Pons (tissue), 1 donor: ENCODE measurements at places on chromosomes 12 and 14.

DNA sequence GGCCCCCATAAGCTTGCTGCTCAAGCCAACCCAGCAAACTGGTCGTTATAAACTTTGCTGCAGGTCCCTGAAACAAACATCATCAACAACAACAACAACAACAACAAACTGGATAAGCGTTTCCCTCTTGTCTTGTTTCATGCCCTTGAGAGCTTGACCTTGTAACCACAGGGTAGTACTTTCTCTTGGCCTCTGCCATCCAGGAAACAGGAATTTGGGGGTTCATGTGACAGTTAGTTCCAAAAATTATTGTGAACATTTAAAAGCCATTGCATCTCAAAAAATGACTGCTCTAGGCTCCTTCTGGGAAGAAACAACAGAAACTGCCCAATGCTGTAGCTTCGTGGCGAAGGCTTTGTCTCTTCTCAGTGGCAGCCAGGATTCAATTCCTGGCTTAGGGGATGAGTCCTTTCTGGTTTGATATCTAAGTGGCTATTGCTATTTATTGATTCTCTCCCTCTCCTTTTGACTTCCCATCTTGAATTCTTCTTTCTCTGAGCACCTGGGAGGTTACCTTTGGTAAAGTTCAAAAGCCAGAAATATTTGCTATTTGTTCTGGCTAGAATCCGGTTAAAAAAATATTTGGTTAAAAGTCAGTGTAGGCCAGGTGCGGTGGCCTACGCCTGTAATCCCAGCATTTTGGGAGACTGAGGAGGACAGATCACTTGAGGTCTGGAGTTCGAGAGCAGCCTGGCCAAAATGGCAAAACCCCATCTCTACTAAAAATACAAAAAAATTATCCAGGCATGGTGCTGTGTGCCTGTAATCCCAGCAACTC is 52.0 kb upstream of the CPM start:
- no peak for DNase-seq

DNA sequence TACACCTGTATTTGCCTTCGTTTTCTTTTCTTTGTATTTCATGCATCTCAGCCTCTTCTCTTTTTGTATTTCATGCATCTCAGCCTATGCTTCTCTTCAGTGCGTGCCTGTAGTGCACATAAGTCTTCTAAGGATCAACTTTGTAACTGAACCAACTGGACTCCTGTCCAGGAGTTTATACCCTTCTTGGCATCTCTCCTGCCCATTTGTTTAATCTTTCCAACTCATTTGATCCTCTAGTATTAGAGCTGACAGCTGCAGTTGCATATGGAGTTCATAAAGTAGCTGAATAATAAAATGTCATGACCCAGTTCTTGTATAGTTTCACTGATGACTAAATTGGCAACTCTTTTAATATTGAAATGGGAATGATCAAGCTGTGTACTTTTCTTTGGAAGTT is 89.7 kb downstream of the FGD4 start:
- no peak for DNase-seq

- DNase-seq = no peak
These were observed 27.2 kb upstream of the MLXIP start for GRCh38 chr12:122051231-122051876.

GRCh38 chr12:68334132-68334531 is 2.0 kb upstream of the MDM1 start:
- DNase-seq = peak; percentile 48

- no peak for DNase-seq
These were observed 21.6 kb downstream of the DAD1 start for GRCh38 chr14:22567437-22567836.

DNA sequence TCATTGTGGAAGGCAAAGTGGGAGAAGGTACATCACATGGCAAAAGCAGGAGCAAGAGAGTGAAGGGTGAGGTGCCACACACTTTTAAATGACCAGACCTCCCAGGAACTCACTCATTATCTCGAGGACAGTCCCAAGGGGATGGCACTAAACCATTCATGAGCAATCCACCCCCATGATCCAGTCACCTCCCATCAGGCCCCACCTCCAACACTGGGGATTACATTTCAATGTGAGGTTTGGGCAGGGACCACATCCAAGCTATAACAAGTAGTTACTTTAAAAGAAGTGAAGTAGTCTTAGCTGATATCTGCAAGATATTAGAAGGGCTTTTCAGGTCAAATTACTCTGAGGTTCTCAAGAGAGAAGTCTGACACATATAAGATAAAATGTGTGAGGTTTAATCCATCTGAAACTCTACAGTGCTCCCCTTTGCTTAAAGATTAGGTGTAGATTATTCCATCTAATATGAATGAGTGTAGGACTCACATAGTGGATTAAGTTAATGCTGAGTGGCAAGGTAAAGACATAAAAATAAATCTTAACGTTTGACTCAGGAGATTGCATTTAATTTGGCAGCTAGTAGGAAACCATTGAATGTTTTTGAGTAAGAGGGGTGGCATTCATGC is 130.8 kb downstream of the TMX1 start:
- DNase-seq = no peak

- peak; percentile 60 for DNase-seq
These were observed 451.2 kb downstream of the EGLN3 start for GRCh38 chr14:33499687-33500086.

GRCh38 chr12:110335481-110336045 is 54.5 kb downstream of the ATP2A2 start:
- no peak for DNase-seq

GRCh38 chr14:32473464-32473855 is 144.4 kb downstream of the AKAP6 start:
- peak; percentile 57 for DNase-seq

DNA sequence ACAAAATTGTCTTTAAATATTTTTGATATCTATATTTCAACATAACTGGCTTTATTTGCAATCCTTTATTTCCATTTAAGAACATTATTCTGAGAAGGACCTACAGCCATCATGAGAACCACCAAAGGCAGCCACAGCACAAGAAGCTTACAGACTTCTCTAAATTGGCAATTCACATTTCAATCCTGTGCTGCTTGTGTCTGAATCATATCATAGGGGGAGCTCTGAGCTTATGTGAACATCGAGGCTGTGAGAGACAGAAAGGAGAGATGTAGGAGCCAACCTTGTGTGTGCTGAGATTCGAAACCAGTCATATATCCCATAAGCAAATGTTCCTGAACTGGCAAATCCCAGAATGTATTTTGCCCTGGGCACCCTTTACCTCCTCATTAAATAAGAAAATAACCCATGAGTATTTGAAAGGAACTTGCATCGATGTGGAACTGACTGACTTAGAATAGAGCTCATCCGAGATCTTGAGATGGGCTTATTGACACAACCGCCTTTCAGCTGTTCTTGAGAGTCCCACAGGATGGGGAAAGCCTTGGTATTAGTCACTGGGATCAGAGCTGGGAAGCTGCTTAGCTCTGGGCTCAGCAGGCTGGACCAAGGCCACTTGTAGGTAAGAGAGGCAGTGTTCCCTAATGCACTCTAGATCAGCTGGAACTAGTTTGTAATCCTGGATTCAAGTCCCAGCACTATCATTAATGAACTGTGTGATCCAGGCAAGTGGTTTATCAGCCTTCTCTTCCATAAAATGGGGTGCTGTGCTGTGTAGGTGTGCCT is 329.8 kb downstream of the CACNA1C start:
- DNase-seq = no peak

GRCh38 chr14:88276923-88277596 is 46.0 kb downstream of the KCNK10 start:
- no peak for DNase-seq

DNA sequence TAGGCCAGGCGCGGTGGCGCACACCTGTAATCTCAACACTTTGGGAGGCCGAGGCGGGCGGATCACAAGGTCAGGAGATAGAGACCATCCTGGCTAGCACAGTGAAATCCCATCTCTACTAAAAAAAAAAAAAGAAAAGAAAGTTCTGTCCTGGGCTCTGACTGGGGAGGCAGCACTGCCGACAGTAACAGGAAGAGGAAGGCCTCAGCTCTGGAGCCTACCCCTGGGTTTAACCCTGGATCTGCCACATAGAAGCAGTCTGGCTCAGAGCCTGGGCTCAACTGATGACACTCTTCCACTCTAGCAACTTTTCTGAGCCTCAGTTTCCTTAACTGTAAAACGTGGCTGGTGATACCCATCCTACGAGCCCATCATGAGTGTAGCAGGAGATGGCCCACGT is 60.5 kb downstream of the ACTN1 start:
- no peak for DNase-seq

- DNase-seq = peak; percentile 59
These were observed 5.9 kb downstream of the POMT2 start for GRCh38 chr14:77314539-77315457.

GRCh38 chr14:77022236-77022852 is 6.2 kb downstream of the IRF2BPL start:
- no peak for DNase-seq

DNA sequence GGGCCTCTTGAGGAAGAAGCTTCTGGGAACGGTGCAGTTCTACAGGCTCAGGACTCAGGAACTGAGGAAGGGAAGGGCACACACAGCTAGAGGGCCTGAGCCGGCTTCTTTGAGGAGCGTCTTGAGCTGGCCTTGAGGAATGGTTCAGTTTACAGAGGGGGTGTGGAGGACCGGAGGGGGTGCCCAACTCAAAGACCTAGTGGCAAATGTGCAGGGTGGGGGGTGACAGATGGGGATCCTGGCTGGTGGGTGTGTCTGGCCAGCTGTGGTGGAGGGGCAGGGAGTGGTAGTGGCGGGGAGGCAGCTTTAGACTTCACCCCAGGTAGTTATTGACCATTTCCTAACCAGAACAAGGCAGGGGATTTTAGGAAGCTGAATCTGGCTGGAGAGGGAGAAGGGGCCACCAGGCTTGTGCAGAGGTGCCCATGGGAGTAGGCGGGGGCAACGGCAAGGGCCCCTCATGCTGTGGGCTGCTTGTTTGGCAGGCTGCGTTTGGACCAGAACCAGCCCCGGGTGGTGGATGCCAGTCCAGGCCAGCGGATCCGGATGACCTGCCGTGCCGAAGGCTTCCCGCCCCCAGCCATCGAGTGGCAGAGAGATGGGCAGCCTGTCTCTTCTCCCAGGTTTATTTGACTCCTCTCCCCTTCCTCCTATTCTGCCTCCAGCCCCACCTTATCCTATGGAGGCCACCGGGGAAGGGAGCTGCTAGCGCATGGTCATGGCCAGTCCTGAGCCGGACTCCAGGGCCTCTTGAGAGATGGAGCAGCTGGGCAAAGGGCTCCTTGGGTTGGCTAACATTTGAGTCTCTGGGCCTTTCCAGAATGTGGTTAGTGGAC is 27.8 kb downstream of the PAPLN start:
- no peak for DNase-seq

- peak; percentile 11 for DNase-seq
These were observed at the start of gene HPD for GRCh38 chr12:121858662-121859572. HPD (minus strand) TSS chr12:121858859; CDS start chr12:121858823, 36 bp downstream.

- no peak for DNase-seq
These were observed 568 bp upstream of the SIVA1 start for GRCh38 chr14:104752423-104752734.

GRCh38 chr14:96166461-96167223 is 38.0 kb upstream of the BDKRB2 start:
- DNase-seq = no peak

DNA sequence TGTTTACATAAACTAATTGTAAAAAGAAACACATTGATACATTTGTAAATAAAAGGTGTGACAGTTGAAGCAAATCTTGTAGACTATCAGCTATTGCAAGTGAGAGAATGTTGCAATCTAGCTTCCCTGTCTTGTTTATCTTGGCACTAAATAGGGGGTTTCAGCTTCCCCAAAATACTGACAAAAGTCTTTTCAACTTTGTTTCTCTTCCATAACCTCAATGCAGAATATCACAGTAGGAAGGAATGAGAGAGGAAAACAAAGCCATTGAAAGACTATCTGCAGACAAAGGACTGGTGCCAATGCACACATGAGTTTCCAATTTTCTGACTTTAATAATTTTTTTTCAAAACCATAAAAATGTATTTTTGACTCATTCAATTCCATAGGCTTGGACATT is 886.2 kb upstream of the MGAT4C start:
- no peak for DNase-seq

GRCh38 chr12:117052386-117053049 is 46.7 kb downstream of the TESC start:
- no peak for DNase-seq
